ENCODE measurements at places on chromosomes 7 and 10.

DNA sequence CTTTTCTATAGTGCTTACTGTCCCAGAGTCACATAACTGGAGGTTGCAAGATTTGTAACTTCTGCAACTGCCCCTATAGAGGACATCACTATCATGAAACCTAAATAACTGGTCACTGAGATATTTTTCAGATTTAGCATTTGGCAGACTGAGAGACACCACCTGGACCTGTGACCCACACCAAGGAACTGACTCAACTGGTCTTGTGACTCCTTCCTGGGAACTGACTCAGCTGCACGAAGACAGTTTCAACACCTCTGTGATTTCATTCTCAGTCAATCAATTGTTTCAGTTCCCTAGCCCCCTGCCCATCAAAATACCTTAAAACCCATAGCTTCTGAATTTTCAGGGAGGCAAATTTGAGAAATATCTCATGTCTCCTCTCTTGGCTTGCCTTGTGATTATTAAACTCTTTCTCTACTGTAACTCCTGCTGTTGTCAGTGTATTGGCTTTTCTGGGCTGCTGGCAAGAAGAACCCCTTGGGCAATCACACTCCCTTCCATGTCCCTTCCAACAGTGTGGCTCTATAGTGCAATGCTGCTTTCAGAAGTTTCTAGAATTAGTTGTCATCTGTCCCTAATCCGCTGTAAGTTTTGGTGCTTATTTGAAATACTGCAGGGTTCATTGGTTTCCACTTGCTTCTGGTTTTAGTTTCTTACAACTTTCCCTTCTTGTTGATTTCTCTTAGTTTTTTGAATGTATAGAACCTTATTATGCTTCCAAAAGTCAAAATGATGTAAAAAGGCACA, 127.8 kb upstream of the ADCY1 start:
- no peak for DNase-seq

- DNase-seq, result no peak
Observed at GRCh38 chr10:91024541-91024940, 103.7 kb upstream of the ANKRD1 start.

DNA sequence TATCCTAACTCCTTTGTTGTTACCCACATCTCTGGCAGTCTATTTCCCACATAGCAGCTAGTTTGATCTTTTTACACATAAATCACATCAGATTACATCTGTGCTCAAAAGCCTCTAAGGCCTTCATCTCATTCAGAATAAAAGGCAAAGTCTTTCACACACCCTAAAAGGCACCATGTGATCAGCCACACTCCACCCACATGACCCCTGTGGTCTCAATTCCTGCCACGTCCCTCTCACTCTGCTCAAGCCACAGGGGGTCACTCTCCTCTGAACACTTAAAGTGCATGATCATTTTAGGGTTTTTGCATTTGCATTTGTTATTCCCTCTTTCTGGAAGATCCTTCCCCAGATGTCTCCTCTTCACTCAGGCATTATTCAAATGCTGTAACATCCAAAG, 30.8 kb downstream of the ELAPOR2 start:
- no peak for DNase-seq

DNA sequence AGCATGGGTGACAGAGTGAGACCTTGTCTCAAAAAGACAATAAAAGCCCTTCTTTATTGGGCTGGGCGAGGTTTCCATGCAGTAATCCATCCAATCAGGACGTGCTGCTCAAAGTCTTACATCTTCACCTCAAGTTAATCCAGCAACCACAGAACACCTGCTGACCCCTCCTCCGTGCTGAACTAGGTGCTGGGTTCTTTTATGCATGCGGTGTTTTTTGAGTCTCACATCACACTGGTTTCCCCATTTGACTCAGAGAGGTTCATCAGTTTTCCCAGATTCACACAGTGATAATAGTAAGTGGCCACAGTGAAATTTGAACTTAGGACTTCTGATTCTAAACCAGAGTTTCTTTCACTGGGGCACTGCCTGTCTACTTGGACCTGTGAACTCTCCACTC, 58.3 kb upstream of the GTF2I start:
- no peak for DNase-seq

DNA sequence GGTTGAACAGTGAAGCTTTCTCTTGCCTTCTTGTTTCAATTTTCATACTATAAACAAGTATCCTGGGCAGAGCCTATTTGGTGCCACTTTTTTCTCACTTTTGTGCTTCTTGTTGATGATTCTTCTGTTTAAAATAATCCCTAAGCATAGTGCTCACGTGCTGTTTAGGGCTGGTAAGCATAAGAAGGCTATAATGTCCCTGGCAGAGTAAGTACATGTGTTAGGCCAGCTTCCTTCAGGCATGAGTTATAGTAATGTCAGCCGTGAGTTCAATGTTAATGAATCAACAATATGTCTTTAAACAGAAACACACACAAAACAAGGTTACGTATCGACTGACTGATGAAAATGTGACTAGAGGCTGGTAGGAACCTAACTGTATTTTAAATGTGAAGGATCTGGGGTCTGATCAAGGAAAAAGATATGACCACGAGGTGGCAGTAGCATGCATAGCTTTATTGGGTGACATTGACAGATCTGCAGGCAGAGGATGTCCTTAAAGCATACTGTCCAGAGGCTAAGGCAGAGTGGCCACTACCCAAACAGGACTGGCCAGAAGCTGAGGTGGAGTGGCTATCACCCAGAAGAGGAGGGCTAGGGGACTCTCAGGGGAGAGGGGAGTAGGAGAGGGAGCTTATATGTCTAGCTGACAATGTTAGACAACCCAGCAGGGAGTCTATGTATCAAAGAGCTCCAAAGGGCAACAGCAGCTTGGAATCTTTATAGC, 113.7 kb downstream of the BRAF start:
- peak; percentile 81 for DNase-seq

Measured in ACHN (cell line).